Inflammatory macrophage treated with lipopolysaccharide for 4 hours (primary cell): ENCODE measurements at places on chromosomes 7 and 10.

- DNase-seq, result no peak
These were observed 16.8 kb downstream of the UBE2D4 start for GRCh38 chr7:43942997-43943396.

GRCh38 chr7:150800581-150801241 lies at the start of gene TMEM176A:
Gene TMEM176A, plus strand, starts transcription at chr7:150800769. Its CDS starts 782 bp downstream, at chr7:150801551.
- DNase-seq, result no peak

DNA sequence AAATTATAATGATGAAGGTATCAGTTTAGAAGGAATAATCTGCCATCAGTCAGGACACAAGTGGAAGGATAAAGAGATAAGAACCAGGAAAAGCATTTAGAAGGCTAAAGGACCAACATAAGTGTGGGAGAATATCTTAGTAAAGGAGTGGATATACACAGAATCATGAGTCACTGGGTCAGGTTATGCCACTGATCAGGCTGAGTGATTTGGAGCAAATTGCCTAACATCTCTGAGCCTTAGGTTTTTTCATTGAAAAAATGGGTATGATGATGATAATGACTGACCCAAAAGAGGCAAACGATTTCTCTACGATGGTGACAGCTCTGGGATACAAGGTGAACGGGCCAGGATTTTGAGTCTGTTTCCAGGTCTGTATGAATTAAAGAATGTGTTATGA lies 2.8 kb upstream of the CUL1 start:
- DNase-seq, result peak; percentile 10

DNA sequence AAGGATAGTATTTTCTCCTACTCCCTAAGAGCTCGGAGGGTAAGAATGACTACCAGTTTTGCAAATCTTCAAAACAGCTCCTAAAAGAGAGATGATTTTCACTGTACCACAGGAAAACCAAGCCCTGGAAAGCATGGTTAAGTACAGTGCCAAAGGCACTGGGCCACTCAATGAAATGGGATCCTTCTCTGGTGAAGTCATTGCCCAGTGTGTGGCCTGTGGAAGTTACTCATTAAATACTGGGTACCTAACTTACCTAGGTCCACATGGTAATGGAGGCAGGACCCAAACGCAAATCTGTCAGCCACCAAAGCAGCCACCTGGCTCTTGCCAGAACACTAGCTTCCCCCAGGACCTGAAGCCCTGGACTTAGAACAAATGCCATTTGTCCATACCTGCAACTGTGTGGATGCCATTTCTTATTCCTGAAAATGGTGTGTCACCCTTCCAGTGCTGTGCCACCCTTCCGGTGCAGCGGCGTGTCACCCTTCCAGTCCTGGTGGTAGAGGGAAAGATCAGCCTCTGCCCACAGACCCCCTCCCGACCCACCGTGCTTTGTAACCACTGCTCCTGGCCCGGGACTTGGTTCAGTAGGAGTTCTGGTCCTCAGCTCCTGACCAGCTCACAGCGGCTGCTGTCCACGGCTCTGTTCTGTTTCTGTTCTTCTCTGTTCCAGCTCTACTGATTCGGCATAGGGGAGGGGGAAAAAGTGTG lies 659.2 kb downstream of the SDK1 start:
- DNase-seq, result no peak

DNA sequence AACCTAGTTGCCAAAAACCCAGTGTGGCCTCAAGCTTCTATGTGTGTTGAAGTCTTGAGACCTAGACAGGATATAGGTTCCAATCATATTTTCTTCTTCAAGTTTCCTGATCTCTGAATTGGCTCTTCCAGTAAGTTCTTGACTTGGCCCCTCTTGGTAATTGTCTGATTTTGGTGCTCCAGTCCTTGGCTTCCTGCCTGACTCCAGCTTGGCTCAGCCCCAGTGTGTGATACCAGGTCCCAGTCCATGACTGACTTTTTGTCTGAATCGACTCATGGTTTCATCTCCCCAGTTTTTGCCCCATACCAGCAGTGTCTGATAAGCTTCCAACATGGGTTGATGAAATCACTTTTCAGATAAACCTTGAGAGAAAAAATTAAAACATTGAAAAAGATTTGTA lies 72.3 kb downstream of the FAS start:
- no peak for DNase-seq

GRCh38 chr7:124171068-124171467 lies 138.2 kb upstream of the TMEM229A start:
- DNase-seq, result no peak

GRCh38 chr7:69893906-69894305 lies 295.6 kb downstream of the AUTS2 start:
- no peak for DNase-seq

DNA sequence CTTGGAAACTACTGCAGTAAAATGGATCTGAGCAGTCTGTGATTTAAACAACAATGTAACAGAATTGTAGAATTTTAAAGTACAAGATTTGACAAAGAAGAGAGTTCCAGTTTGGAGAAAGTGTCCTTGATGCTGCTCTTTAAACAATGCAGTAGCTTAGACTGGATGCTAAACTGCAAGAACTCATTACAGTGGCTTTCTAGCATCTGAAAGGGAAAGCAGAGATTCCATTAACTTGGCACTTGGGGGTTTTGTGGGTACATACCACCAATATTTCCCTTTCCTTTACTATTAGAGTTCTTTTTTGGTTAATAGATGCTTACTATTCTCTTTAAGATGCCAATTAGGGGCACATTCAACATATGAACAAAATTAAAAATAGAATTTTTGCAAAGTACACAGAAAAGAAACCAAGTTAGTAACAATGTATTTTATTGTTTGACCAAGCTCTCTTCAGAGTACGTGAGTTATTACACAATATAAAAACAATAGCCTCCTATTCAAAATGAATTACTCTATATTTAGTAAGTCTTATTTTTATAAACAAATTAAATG lies 11.9 kb downstream of the PSTK start:
- DNase-seq, result no peak

DNA sequence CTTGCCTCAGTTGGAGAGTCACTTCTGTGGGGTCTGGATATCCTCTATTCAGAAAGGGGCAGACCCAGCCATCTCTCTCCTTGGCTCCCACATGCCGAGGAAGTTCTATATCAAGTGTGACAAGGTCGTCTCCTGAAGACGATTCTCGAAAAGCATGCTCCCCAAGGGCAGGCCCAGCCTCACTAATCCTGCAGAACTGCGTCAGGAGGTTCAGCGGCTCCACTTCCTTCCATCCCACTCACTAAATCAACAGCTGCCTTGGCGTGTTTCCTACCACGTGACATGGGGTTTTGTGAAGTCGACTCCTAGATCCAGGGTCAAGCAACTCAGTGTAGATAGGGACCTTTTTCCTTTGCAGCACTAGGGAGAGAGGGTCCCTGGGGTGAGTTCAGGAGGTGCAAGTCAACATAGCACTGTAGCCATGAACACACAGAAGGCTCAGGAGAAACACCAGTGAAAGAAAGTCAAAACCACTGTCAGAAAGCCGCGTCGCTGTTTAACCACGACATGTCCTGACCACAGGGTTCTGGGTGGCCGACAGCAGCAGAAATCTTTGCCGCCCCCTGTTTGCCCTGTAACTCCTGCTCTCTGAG lies 156.4 kb downstream of the PRPF18 start:
- DNase-seq, result peak; percentile 3

DNA sequence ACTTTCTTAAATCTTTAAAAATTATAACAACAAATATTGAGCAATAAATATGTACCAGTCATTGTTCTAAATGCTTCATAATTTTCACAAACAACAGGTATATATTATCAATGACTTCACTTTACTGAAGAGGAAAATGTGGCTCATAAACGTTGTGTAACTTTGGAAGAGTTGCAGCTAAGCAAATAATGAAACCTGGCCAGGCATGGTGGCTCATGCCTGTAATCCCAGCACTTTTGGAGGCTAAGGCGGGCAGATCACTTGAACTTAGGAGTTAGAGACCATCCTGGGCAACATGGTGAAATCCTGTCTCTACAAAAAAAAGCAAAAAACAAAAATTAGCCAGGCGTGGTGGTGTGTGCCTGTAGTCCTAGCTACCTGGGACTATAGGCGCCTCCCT lies 71.9 kb upstream of the AMPH start:
- no peak for DNase-seq

GRCh38 chr10:86234107-86234506 lies 132.5 kb downstream of the GRID1 start:
- DNase-seq, result peak; percentile 70

DNA sequence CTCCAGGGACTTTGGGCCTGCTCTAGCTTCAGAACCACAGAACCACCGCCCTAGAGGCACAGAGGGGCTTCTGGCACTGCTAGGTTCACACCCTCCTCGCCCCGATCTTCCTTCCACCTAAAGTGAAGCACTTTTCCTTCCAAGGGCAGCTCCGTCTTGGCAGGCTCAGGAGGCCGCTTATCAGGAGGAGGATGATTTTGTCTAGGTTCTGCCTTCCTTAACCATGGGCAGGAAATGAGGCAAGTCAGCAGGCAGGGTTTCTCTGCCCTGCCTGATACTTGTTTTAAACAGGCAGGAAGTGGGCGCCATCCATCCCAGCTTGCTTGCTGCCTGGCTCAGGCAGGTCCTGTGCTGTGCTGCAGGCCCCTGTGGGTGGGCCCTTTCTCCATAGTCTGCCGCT lies 8.3 kb upstream of the ATP6V0E2 start:
- DNase-seq, result no peak

DNA sequence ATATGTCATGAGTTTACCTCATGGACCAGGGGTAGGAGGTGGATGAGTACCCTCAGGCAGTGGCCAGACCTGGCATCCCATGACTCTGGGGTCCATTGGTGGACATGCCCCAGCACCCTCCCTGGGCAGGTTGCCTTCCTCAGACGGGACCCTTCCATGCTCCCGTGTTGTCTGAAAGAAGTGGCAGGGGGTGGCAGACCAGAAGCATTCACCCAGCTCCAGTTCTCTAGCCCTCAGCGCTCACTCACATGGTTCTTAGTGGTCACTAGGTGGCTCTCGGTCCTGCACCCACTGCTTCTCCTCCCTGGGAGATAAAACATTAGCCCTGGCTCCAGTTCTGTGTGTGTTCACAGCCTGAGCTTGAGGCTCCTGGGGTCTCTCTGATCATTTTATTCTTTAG lies 6.0 kb downstream of the RBP3 start:
- DNase-seq, result no peak

DNA sequence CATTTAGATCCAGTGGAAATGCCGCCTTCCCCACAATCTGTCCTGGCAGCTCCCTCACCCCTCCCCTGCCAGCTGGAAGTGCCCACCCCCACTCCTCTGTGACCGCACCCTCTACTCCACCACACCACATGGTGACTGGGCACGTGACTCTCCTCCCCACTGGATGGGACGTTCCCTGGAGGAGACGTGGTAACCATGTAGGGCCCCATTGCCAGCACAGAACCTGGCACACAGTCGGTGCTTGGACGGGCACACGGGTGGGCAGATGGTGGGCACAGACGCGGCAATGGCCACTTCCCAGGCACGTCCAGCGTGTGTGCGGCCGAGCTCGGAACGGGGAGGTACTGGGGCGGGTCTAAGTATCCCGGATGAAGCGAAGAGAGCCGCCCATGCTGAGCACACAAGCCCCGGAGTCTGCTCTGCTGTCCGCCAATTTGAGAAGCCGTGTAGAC lies 245.6 kb downstream of the MAD1L1 start:
- no peak for DNase-seq

- no peak for DNase-seq
These were observed 113.9 kb downstream of the KIF20B start for GRCh38 chr10:89815049-89815853.

DNA sequence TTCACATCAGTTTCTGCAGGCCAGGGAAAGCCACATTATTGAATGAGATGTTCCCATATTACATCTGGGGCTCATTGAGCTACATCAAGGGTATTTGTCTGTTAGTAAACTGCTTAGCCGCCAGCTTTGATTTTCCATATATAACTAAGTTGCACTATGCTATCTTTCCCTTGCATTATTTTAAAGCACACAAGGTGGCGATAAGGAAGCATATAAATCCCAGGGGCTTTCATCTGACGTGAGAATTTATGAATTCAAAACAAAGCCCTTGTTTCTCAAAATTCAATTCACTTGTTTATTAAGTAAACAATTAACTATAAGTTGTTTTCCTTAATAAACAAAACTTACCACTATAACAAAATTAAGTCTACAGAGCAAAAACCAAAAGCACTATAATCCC lies 334.1 kb upstream of the TPK1 start:
- DNase-seq, result no peak

GRCh38 chr7:156194813-156195212 lies 382.6 kb upstream of the SHH start:
- no peak for DNase-seq
